ENCODE measurements at places on chromosomes 4 and X.

DNA sequence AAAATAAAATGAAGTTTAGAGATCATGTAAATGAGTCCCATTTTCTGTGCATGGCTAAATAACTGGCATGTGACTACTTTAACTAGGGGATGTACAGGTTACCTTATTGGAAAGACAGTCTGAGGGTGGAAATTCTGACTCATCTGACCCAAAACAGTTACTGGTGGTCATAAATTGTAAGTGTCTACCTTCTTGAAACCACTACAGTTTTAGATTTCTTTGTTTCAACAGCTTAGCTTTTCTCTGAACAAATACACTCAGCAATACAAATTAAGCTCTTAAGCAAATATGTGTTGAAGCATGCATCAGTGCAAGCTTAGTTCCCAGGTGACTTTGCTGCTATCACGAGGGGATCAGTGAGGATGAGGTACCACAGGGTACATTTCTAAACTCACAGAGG lies 60.7 kb upstream of the PGM2 start:
- no peak for DNase-seq

DNA sequence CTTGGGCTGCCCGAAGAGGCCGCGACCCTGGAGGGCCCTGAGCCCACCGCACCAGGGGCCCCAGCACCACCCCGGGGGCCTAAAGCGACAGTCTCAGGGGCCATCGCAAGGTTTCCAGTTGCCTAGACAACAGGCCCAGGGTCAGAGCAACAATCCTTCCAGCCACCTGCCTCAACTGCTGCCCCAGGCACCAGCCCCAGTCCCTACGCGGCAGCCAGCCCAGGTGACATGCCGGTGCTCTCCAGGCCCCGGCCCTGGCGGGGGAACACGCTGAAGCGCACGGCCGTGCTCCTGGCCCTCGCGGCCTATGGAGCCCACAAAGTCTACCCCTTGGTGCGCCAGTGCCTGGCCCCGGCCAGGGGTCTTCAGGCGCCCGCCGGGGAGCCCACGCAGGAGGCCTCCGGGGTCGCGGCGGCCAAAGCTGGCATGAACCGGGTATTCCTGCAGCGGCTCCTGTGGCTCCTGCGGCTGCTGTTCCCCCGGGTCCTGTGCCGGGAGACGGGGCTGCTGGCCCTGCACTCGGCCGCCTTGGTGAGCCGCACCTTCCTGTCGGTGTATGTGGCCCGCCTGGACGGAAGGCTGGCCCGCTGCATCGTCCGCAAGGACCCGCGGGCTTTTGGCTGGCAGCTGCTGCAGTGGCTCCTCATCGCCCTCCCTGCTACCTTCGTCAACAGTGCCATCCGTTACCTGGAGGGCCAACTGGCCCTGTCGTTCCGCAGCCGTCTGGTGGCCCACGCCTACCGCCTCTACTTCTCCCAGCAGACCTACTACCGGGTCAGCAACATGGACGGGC lies 579 bp downstream of the ABCD1 start:
- no peak for DNase-seq

DNA sequence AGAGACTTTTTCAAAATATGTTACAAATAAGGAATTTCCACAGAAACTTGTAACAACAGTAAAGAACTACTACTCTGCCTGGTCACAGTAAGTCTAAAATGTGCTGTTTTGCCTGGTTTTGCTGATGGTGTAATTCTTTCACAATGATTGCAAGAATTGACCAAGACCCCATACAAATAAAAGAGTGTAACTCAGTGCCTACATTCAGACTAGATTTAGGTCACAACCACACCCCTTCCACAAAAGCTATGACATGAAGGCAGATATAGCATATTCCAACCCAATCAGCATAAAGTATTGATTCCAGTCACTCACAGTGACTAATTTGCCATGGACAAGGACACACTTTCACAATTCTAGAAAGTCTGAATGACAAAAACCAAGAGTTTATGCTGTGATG lies 53.7 kb upstream of the TMPRSS11F start:
- DNase-seq = no peak

- DNase-seq = no peak
Measured at GRCh38 chr4:179768996-179769395, 2326.8 kb upstream of the AGA start.

GRCh38 chrX:74325130-74326059 lies 21.4 kb downstream of the ZCCHC13 start:
- DNase-seq = no peak

- DNase-seq = no peak
Measured at GRCh38 chr4:93776386-93777080, 52.0 kb upstream of the ATOH1 start.

DNA sequence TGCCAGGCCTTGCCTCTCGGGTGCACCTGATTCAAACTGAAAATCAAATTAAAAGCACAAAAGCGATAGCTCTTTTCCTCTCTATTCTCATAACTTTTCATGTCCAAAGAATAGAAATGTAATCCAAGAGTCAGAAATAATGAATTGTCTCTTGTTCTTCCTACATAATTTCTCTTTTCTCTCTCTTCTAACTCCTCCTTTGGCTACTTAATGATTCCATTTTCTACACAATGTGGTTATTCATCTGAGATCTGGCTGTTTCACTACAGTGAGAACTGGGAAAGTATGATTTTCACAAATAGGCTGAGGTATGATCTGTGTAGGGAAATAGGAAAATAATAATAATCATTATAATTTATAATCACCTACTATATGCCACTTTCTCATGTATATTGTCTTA lies 703.5 kb downstream of the PDHA2 start:
- DNase-seq = no peak

- DNase-seq = no peak
Measured at GRCh38 chrX:13581554-13581953, 12.2 kb downstream of the EGFL6 start.

GRCh38 chrX:135516376-135516775 lies 4.1 kb upstream of the INTS6L start:
- DNase-seq = no peak

- DNase-seq = no peak
Measured at GRCh38 chrX:118595501-118596042, 100.0 kb downstream of the DOCK11 start.

DNA sequence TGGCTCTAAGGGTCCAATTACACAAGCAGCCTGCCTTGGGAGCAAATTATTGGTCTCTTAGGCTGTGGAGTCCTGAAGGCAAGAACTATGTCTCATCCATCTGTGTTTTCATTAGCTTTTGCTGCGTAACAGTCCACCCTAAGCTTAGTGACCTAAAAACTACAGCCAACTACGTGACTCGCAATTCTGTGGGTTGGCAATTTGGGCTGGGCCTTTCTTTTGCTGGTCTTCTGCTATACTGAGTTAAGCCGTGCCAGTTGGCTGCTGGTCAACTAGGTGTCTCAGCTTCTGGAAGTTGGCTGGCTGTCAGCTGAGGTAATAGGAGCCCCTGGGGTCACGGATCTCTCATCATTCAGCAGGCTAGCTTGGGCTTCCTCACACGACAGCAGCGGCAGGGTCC lies 205.6 kb upstream of the S100G start:
- no peak for DNase-seq

- DNase-seq = no peak
Measured at GRCh38 chr4:80161413-80162058, 35.8 kb upstream of the PRDM8 start.

DNA sequence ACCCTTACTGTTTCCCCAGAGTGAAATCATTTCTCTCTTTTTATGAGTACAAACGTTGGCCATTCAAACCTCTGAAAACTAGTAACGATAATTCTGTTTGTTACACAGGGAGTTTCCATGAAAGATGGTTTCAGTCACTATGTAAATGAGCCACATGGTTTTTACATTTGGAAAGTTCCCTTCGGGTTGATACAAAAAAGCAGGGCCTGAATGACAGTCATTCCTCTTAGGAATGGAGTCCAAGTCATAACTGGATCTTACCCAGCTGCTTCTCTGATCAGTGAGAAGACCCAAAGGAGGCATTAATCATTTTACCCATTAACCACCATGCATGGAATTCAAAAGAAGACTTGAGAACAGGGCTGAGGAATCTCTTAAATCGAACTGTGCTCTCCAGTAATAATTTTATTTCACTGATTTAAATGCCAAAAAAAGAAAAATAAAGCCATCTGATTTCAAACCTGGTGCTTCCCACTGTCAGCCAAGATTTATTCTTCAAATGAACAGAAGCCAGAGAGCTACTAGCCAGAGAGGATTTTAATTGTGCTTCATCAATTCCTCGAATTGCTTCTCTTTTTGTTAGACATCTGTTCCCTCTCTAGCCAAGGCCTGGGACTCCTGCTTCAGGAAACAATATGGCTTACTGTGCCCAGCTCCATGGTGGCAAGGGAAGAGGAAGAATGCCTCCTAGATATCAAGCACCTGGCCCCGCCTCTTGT lies 3.2 kb downstream of the SOWAHB start:
- DNase-seq = no peak

- DNase-seq = no peak
Measured at GRCh38 chrX:8726031-8726652, 5.8 kb downstream of the ANOS1 start.

DNA sequence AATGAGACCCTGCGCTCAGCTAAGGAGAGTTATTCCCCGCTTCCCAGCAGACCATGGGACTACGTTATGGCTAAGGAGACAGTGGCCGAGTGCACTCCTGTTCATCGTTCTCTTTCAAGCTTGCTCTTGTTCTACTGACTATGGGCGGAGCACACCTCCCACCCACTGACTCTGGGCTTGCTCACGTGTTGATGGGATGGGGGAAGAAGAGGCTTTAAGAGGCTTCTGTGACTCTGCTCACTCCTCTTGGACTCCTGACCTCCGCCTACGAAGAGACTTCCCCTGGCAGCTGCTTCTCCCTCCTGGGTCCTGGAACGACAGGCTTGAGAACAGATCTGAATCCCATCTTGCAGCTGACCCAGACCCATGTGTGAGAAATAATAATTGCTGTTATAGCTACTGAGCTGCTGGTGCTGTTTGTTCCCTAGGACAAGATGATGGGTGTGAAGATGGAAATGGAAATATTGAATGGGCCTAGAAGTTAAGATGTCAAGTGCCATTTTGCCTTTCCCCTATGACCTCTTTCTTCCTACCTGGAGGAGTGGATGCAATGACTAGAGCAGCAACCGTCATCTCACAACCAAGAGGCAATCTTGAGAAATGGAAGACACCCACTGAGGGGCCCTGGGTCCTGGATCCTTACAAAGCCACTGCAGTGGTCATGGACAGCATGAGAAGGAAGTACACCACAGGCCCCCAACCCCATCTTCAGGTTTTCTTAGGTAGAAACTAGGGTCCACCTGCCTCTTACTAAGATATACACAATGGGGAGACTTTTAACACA lies 38.7 kb upstream of the IRAK1 start:
- no peak for DNase-seq

DNA sequence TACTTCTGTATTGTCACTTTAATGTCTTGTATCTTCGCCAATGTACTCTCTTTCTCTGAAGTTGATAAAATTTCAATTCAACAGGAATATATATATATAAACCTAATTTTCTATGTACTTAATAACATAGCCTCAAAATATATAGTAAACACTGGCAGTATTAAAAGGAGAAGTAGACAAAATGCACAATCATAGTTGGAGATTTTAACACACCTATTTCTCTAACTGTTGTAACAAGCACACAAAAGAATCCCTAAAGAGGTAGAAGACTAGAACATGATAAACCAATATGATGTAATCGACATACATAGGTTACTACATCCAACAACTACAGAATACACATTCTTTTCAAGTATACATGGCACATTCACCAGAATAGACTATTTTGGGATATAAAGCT lies 65.5 kb downstream of the ZNF81 start:
- DNase-seq = no peak

DNA sequence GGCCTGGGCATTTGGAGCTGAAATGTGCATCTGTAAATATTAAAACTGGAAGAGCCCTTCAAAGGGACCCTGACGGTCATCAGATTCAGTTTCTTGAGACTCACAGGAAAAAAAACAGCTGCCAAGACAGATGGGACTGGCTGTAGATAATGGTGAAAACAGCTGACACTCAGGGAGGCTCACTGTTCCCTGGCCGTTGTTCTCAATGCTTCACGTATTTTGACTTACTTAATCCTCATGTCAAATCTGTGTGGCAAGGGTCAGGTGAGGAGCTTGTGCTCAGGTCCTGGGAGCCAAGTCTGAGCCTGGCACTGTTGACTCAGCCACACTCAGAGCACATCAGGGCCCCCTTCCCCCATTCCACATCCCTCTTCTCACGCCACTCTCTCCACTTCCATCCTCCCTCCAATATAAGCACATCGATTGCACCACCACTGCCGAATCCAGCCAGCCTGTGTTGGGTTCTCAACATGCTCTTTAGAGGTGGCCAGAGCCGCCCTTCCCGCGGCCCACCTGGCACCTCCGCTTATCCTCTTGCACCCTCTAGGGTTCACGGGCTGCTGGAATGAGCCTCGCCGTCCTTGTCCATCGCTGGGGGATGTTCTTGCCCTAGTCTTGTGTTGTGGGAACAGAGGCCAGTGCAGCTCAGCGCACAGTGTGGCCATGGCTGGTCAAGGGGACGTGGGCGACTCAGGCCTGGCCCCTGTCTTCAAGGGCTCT lies 40.1 kb downstream of the EVC start:
- no peak for DNase-seq

GRCh38 chrX:118373538-118373937 lies 27.6 kb downstream of the WDR44 start:
- no peak for DNase-seq

- DNase-seq = peak; percentile 44
Measured at GRCh38 chrX:71533851-71534561, 1.1 kb downstream of the OGT start.

DNA sequence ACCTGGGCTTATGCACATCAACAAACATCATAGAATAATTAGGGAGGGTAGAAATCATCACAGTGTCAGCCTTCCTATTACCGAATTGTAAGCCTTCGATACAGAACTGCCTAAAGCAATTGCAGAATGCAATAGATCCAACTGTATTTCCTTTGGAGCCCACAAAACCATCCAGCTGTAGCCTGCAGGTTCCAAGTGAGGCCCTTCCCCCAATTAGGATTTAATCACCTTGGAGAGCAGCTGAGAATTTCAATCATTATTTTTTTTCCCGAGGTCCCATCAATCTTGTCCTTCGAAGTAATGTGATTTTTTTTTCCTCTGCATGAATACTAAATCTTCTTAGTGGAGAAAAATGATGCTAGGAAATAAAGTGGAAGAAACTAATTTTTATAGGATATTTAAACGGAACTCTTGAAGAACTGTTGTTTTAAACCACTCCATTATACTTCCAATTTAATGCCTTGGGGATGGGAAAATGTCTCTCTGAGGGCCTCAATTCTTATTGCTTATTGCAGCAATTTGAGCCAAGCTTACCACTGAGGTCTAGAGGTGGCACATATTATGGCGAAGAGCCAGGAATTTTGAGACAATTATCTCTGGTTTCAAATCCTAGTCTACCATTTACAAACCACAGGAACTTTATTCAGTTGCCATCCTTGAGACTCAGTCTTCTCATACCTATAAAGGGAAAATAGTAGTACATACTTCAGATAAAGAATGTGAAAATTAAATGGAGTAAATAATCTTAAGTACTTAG lies 953.4 kb upstream of the IGFBP7 start:
- DNase-seq = no peak
